ENCODE measurements at places on chromosomes 3 and 15.

- DNase-seq: no peak
These were observed 100.8 kb downstream of the EEFSEC start for GRCh38 chr3:128254066-128254590.

DNA sequence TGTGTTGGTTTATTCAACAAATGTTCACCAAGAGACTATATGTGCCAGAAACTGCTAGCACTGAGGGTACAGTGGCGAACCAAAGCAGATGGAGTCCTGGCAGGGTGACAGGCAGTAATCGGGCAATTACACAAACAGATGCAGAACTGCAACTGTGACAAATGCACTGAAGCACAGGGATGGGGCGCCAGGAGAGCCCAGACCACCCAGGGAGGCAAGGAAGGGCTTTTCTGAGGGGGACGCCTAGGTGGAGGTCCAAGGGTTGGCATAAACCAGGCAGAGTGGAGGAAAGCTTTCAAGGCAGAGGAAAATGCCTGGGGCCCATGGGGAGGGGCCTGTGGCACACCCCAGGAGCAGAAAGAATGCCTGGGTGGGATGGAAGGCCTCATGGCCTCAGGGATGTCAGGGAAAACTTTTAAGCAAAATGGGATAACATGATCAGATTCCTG, 5.5 kb downstream of the DIS3L start:
- DNase-seq: no peak

GRCh38 chr3:141804778-141805639, 41.8 kb downstream of the GRK7 start:
- no peak for DNase-seq

GRCh38 chr15:59794229-59794886, 105.2 kb upstream of the BNIP2 start:
- DNase-seq: peak; percentile 19

DNA sequence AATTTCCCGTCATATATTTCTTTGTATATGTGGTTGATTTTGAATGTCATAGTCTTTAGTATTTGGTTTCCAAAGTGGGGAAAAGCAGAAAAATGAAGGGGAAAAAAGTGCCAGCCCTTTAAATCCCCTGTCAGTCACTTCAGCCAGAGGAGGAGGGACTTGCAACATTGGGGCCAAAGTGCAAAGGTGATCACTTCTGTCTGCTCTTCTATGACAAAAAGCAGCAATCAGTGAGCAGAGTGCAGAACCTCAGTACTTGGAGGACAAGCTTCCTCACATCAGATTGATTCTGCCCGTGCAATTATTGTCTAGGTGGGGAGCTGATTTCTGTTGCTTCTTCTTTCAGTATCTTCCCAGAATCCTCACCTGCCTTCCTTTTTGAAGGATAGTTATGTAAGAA, 60.0 kb downstream of the STT3B start:
- no peak for DNase-seq
